ENCODE measurements at places on chromosomes 5 and 9. TPM values are rescaled to one million over a fixed set of nuclear protein-coding genes. Genes with fewer than 3 reads are reported as not detected.

PFN3 gene
- not detected for polyA plus RNA-seq

TTC23L gene
- 0.04 TPM for polyA plus RNA-seq

PRUNE2 gene
- 8.1 TPM for polyA plus RNA-seq

BTNL9 gene
- polyA plus RNA-seq: 18.5 TPM

FAM81B gene
- not detected for polyA plus RNA-seq

All from esophagus (tissue), 2 donors.